ENCODE measurements at places on chromosomes 13 and 19.

DNA sequence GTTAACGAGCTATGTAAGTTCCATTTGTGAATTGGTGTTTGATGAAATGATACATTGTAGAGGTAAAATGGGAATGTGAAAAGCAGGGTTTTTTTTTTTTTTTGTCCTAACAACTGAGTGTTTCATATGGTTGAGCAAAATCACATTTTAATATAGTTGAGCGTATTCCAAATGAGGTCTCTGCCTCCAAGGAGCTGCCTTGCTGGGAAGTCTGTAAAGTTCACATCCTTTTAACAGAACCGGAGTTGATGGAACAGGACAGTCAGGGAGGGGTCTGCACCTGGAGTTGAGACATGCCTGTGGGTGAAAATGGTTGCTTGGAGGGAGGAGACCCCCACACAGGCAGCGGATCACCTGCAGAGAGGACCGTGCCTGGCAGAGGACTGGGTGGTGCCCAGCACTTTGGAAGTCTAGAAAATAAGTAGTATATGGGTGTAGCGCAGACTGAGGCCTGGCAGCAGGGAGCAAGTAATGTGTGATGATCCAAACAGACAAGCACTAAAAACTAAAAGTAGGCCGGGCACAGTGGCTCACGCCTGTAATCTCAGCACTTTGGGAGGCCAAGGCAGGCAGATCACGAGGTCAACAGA, 75.2 kb upstream of the UBAC2 start:
- DNase-seq, result no peak

DNA sequence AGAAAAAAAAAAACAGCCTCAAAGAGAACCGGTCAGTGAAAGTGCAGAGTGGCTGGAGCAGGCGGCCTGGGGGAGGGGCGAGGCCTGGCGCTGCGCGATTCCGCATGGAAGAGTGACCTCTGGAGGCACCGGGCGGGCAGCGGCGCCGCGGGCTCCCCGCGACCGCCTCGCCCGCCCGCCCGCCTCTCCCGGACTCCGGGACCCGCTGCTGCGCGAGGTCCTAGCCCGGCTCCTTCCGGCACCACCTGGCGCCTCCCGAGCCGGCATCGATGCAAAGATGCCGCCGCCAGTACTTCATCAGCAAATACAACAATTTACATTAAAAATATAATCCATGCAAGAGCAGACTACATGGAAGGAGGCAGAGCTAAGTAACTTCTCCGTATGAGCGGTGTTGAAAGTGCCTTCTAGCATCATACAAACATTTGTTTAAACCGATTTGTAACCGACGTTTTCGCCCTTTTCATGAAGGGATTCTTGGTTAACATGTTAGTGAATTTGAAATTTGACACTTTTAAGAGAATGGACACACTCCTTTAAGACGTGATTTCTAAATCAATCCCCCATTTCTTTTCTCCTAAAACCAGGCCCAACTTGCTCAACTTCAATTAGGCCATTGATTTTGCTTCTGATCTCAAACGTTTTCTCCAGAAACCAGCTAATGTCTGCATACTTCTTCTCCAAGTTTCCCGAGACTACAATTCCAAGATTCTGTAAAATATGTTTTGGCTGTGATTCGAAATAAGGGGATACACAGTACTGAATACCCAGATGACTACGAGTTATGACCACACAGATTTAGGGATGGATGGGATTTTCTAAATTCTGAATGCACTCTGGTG, 2.1 kb downstream of the EFNB2 start:
- no peak for DNase-seq

- DNase-seq, result no peak
Observed at GRCh38 chr13:88112526-88112925, 441.4 kb downstream of the SLITRK5 start.

DNA sequence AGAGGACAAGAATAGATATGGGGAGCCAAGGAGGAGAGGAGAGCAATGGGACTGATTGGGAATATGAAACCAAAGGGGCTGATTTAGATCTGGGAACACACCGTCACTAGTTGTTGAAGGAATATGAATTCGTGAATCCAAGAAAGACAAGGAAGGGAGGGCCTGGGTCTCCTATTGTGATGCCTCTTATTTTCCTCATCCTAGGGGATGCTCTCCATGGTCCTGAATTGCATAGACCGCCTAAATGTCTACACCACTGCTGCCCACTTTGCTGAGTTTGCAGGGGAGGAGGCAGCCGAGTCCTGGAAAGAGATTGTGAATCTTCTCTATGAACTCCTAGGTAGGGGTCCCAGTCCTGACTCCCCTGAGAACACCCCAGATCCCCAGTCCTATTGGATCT, 21.5 kb downstream of the RYR1 start:
- no peak for DNase-seq
